ENCODE measurements at places on chromosomes 12 and 14.

DNA sequence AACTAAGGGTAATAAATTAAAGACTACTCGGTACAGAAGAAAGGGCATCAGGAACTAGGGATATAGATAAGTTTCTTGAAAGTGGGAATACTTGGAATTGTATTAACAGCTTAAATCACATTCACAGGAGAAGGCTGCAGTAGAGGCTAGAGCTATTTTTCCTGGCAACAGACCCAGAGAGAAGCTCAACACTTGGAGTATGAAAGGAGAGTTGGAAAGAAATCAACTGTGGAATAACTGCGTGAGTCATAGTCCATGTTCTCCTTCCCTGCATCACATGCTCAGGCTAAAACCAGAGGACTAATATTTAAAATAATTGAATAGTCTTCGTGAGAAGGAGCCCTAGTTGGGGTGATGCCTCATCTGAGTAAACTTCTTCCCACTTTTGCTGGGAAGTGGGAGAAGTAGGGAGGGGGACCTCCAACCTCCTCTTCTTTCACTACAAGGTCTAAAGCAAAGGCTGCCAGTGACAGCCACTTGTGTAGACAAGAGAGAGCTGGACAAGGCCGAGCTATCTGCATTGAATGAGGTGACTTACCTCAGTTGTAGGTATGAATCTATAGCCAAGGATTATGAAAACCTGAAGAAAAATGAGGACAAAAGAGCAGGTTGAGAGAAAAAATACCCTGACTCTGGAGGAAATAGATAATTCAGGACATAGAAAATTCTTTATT is 32.7 kb downstream of the DYRK2 start:
- no peak for DNase-seq

GRCh38 chr12:39499296-39499695 is 56.4 kb upstream of the KIF21A start:
- no peak for DNase-seq

- no peak for DNase-seq
These were observed 18.4 kb upstream of the SAMD4A start for GRCh38 chr14:54548491-54548890.

- no peak for DNase-seq
These were observed 35.1 kb downstream of the NR1H4 start for GRCh38 chr12:100508751-100509150.

- no peak for DNase-seq
These were observed 24.9 kb downstream of the RIN3 start for GRCh38 chr14:92538412-92538985.

- DNase-seq = no peak
These were observed 4.4 kb upstream of the ZNF839 start for GRCh38 chr14:102315121-102315520.

- DNase-seq = no peak
These were observed 1.7 kb downstream of the NUDT4 start for GRCh38 chr12:93379326-93379980.

Data from NCI-H1048 (cell line).